ENCODE measurements at places on chromosomes 2 and 18. TPM values are rescaled to one million over a fixed set of nuclear protein-coding genes. Genes with fewer than 3 reads are reported as not detected.

DNA sequence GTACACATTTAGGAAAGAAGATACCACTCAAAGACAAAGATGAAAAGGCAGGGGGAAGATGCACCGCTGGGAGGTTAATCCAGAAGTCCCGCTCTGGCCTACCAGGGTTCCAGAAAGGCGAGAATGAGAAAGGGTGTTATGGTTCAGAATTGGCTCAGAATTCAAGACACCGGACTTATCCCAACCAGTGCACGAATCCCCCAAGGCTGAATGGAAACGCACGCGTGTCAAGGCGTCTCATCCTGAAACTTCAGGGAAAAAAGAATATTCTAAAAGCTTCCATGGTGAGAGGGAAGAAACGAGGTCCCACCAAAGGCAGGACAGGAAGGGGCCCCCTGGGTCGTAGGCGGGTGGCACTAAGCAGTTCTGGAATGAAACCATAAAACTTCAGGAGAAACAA is 71.9 kb downstream of the SLC66A2 start:
- no peak for DNase-seq

GRCh38 chr2:219688560-219689445 is 61.4 kb downstream of the SLC4A3 start:
- peak; percentile 74 for DNase-seq

DNA sequence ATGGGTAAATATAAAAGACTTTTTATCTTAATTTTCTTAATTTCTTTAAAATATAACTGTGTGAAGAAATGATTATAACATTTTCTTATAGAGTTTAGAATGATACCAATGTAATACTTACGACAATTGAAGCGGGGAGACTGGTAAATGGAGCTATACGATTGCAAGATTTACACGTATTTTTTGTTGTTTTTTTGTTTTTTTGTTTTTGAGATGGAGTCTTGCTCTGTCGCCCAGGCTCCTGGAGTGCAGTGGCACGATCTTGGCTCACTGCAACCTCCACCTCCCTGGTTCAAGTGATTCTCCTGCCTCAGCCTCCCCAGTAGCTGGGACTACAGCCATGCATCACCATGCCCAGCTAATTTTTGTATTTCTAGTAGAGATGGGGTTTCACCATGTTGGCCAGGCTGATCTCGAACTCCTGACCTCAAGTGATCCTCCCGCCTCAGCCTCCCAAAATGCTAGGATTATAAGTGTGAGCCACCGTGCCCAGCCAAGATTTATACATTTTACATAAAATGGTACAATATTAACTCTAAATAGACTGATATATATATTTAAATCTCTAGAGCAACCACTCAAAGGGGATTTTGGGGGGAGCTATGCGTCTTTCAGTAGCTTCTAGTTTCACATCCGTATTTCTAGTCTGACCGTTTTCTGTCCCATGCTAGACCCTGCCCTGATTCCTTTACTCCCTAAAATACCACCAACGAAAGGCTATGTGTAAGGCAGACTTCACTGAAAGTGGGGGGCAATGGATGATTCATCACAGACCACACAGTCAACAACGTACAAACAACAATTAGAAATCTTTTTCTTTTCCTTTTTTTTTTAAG is 28.2 kb upstream of the ATG16L1 start:
- DNase-seq = no peak

The AGAP1 gene
- total RNA-seq = 15.1 TPM

GRCh38 chr2:39120771-39121522 is at the start of gene SOS1:
Gene SOS1 (minus strand): TSS chr2:39121051. CDS start chr2:39120422, 629 bp downstream.
- DNase-seq = peak; percentile 92

GRCh38 chr2:65431421-65432226 is 775 bp downstream of the SPRED2 start:
- DNase-seq = peak; percentile 33

DNA sequence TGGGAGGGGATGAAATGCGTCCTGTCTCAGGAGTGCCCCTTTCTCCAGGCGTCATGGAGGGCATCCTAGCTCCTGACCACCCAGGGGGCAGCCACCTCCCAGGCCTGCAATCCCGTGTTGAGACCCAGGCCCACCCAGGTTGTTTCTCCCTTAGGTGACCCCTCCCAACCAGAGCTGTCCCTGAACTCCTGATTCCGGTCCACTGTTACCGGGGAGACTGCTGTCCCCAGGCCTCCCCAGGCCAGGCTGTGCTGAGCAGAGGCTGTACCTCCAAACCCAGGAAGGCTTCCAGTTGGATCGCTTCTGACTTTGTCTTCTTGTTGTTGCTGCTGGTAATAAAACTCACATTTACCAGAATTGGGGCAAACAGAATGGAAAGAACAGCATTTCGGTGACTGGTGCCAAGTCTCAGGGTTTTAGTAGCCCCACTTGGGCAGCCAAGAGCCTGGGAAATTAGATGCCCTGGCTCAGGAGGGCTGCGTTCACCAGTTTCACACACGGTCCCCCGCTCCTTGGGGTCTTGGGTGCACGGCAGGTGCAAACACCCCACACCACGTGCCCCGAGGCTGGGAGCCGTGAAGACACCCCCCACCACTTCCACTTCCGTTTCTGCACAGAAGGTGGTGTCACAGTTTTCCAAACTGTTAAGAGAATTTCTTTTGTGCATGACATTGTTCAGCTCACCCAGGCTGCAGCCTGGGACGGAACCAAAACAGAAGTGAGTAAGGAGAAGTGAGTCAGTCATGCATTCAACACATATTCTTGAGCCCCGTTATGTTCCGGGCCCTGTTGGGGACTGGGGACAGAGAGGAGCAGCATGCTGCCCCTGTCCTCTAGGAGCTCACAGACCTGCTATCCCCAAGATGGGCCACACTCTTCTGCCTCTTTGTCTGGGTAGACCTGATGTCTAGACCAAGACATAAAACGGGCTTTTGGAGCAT is 29.4 kb downstream of the ITM2C start:
- no peak for DNase-seq

The LRATD1 gene
- total RNA-seq = 0.28 TPM

The GALNT5 gene
- 73.6 TPM for total RNA-seq

The NEU4 gene
- not detected for total RNA-seq

- peak; percentile 76 for DNase-seq
Observed at GRCh38 chr2:225995796-225996461, 596.4 kb downstream of the NYAP2 start.

- DNase-seq = no peak
Observed at GRCh38 chr2:67854798-67855197, 208.0 kb downstream of the C1D start.

GRCh38 chr2:112690853-112691401 is 29.9 kb upstream of the NT5DC4 start:
- DNase-seq = peak; percentile 59

DNA sequence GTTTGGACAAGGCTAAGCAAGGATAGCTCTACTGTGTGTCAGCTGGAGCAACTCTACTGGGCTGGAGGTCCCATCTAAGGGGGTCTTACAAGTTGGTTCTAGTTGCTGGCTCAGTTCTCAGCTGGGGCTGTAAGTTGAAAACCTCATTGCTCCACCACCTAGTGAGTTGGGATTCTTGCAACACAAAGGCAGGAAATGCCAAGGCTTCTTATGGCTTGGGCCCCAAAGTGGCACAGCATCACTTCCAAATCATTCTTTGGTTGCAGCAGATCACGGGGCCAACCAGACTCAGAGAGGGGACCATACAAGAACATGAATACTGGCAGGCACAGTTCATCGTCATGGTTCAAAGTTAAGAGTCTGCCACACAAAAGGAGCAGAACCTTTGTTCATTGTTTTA is 332.7 kb downstream of the LRRTM1 start:
- peak; percentile 24 for DNase-seq

- DNase-seq = no peak
Observed at GRCh38 chr2:109487871-109488655, 125.7 kb downstream of the SEPTIN10 start.

GRCh38 chr2:108106731-108107130 is 120.4 kb downstream of the SLC5A7 start:
- DNase-seq = no peak

DNA sequence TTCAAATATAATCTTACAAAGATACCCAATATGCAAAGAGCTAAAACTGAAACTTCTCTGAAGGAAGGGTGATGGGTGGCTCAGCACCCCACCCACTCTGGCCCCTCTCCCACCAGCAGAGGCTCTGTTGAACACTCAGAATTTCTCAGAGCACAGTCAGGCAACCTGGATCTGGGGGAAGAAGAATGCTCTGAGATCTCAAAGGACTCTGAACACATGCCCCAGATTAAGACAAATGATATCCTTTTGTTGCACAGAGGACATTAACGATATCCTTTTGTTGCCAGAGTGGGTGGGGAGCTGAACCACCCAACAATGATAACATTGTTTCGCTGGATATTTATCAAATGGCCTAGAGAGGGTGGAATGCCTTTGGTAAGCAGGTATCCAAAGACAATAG is 104.8 kb downstream of the LBH start:
- no peak for DNase-seq

- no peak for DNase-seq
Observed at GRCh38 chr2:227687189-227687588, 20.6 kb downstream of the SCYGR5 start.

The TRIB2 gene
- 12.7 TPM for total RNA-seq

DNA sequence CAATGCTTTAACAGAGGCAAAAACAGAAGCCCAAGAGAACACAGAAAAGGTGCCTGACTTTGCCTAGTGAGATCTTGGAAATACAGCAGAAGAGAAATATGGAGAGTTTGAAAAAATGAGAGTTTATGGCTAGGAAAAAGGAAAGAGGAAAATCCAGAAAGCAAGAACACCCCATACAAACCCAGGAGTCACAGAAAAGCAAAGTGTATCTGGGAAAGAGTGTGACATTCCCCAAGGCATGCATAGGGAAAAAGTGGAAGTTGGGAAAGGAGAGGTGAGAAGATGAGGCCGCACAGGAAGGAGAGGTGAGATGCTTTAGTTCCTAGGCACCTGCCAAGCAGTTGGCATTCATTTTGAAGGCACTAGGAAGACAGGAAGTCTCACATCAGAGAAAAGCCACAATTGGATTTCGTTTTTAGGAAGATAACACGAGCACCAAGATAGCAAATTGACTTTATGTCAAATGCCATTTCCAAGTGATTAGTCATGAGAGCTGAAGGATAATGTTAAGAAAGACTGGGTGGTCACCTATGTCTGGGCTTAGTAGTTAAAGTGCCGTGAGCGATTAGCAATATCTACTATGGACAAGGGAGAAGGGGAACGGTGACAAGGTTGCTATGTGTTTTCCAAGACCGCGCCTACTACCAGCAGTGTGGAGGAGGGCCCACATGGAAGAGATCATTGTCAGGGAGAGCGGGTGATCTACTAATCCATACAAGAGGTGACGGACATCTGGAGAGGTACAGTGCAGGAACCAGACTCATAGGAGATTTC is 224.1 kb upstream of the PARD3B start:
- DNase-seq = no peak

- DNase-seq = no peak
Observed at GRCh38 chr2:159933727-159934049, 128.7 kb downstream of the PLA2R1 start.

- peak; percentile 72 for DNase-seq
Observed at GRCh38 chr2:172251231-172251630, 148.5 kb upstream of the DLX2 start.
